Diencephalon (tissue), 1 donor: ENCODE measurements at places on chromosomes 12 and 14. TPM values are rescaled to one million over a fixed set of nuclear protein-coding genes. Genes with fewer than 3 reads are reported as not detected.

Gene KLC1
- total RNA-seq, result 465 TPM

Gene OR5AU1
- not detected for total RNA-seq

Gene PTGES3
- total RNA-seq, result 119 TPM

Gene EAPP
- 54.7 TPM for total RNA-seq

Gene SYNDIG1L
- 32.8 TPM for total RNA-seq

Gene LAG3
- total RNA-seq, result not detected
